ENCODE measurements at places on chromosomes 2 and 18.

DNA sequence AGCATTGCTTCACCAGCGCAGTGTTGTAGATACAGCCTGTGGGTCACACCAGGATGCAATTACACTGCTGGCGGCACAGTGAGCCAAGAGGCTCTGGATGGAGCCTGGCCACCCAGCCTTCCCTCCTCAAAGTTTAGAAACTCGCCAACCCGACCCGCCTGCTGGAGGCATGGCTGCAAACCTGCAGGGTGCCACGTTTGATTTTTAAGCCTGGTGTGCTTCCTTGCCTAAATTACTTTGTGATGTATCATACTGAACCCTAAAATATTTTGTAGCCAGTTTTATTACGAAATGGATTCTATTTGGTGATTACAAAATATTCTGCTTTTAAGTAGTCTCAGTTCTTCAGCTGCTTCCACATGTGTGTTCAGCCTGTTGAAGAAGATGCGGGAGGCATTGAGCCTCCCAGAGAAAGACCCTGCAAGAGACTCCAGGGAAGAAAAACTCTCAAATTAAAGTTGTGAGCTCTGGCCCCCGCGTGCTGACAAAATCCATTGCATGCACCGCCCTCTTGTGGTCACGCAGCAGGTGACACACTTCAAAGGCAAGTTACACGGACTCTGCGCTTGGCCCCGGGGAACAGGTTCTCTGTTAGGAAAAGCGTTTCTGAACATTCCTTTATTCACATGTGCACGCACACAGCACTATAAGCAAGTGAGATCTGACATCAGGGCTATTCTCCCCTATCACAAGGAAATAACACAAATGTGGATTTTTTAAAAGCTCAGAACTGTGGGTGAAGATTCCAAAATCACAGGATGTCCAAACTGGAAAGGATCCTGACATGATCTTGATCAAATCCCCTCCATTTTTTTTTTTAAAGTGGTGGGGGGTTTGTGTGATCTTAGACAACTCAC is 63.0 kb upstream of the TWIST2 start:
- DNase-seq: peak; percentile 79

- DNase-seq: peak; percentile 58
These were observed 175.8 kb downstream of the LOXHD1 start for GRCh38 chr18:46481048-46481846.

- DNase-seq: no peak
These were observed 225.8 kb downstream of the ALPK2 start for GRCh38 chr18:58402951-58403702.

- no peak for DNase-seq
These were observed 50.1 kb downstream of the GALR1 start for GRCh38 chr18:77299706-77300105.

DNA sequence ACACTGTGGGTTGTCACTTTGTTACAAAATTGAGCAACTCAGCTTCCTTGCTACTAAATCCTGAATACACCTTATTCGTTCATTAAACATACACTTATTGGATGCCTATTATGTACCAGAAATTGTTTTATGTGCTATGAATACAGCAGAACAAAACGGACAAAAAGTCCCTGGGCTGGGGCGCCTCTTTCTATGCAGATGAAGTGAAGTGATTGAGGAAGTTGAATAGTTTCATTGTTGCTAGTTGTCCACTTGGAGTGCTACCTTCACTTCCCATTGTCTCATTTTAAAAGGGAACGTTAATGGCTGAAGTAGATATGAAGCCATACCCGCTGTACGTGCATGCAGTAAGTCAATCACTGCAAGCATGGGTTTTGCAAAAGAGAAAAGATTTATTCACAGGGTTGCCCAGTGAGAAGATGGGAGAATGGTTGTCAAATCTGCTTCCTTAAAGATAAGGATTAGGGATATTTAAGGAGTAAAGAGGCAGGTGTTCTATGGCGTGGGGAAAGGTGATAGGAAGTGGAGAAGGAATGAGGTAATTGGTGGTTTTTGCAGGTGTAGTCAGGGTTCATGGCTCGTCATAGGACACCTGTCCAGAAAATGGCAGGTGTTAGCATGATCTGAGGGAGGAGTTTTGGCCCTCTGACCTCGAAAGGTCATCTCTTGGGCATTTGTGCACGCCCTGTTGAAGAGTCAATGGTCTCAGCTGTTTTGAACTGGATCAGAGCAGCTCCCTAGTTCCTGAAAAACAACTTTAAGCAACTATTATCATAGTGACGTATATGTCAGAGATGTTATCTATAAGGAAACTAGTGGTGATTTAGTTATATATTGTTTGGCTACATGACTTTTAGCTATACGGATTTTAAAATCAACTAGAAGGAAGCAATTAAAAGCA is 23.5 kb downstream of the TRPM8 start:
- no peak for DNase-seq

DNA sequence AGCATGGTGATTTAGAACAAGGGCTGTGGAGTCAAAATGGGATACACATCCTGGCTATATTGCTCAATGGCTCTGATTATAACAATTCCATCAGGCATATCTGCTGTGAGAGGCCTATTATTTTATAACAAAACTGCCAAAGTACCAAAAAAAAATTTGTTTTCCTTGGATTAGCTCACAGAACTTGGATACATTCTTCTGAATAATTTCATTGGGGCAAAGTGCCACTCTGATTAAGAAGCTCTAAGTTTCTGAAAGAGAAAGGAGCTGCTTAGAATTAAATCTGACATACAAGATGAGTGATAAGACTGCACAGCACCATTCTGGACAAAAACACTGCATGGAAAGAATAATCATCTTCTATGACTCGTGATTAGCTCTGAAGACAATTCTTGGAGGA is 85.7 kb downstream of the SMC6 start:
- peak; percentile 46 for DNase-seq

DNA sequence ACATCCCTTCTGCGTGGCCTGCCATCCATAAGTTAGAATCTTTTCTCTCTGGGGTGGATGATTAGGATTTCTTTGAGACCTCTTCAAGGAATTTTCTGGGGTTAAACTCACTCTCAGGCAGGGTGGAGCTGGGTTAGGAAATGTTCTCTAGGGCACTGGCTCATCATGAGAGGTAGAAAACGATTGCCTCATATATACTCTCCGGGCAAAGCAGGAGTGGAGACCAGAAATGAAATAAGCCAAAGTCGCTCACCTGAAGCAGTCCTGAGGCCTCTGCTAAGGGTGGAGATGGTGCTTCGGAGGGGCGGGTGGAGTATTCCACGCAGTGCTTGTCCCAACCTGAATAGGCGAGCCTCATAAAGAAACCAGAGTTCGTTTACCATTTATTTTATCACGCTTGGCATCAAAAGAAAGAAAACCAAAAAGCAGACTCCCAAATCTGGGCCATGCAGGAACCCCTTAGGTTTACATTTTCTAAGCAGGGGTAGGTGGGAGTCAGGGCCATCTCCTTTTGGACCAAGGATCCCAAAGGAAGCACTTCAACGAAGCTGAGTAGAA is 249.3 kb upstream of the MEIS1 start:
- DNase-seq: no peak

DNA sequence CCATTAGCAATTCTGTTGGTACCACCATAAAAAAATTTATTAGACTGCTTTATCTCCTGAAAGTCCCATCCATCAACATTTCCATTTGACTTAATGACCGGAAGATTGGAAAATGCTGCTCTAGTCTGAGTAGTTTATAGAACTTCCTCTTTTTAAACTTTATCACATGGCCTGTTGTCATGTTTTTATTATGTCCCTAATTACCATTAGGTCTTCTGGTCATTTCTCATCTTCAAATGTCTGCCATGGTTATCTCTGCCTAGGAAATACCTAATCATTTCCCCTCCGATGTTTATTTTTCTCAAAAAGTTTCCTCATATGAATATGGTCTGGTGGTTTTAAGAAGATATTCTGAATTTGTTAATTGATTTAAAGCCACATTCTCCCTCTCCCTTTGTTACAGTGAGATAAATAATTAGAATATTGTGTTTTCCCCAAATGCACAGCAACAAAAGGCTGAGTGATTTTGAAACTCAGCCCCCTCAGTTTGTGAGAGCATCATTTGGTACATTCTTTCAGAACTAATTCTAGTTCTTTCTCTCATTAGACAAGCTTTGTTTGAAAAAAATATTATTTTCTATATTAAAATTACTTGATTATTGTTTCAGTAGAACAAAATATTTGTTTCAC is 317.1 kb upstream of the ST6GAL2 start:
- DNase-seq: no peak

DNA sequence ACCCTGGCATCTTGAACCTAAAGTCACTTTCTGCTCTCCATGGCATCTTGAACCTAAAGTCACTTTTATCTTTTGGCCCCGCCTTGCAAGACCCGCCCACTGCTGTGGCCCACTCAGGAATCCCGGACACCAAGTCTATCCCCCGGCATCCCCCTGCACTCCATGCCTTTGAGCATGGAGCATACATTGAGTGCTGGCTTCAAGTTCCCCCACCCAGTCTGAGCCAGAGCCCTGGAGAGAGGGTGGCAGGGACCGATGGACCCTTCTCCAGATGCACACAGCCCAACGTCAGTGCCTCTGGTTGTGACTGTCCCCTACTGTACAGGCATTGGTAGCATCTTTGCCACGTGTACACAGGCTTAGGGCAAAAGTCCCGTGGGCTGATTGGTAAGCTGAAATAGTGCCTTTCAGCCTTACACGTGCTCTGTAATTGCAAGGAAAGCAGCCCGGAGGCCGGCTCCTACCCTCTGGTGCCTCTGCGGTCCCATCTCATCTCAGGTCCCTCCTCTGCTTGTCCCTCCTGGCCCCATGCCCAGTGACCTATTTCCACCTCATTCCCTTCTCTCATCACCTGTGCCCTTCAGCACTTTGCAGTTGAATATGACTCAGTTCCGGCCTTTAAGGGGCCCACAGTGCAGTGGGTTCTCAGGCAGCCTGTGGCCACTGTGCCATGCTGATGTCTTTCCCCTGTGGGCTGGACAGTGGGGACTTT is 154.0 kb downstream of the INHBB start:
- no peak for DNase-seq

DNA sequence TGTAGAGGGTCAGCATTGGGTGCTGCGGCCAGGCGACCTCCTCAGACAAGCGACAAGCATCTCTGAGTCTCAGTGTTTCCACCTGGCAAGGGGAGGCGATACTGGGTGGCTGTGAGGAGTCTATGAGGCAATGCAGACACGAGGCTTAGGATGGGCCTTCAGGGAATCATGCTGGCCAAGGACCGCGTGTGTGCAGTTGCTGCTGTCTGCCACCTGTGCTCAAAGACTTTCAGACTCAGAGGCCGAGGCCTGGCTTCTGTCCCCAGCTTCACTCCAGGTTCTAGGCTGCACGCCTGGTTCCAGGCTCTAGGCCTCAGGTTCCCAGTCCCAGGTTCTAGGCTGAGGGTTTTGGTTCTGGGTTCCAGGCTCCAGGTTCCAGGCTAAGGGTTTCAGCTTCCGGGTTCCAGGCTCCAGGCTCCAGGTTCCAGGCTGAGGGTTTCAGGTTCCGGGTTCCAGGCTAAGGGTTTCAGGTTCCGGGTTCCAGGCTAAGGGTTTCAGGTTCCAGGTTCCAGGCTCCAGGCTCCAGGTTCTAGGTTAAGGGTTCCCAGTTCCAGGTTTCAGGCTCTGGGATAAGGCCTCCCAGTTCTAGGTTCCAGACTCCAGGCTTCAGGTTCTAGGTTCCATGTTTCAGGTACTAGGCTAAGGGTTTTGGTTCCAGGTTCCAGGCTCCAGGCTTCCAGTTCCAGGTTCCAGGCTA is 14.8 kb downstream of the LRRFIP1 start:
- DNase-seq: no peak

GRCh38 chr18:74288041-74288440 is 3.7 kb downstream of the CYB5A start:
- no peak for DNase-seq

- DNase-seq: no peak
These were observed 308.6 kb downstream of the RNF144A start for GRCh38 chr2:7225848-7226247.

DNA sequence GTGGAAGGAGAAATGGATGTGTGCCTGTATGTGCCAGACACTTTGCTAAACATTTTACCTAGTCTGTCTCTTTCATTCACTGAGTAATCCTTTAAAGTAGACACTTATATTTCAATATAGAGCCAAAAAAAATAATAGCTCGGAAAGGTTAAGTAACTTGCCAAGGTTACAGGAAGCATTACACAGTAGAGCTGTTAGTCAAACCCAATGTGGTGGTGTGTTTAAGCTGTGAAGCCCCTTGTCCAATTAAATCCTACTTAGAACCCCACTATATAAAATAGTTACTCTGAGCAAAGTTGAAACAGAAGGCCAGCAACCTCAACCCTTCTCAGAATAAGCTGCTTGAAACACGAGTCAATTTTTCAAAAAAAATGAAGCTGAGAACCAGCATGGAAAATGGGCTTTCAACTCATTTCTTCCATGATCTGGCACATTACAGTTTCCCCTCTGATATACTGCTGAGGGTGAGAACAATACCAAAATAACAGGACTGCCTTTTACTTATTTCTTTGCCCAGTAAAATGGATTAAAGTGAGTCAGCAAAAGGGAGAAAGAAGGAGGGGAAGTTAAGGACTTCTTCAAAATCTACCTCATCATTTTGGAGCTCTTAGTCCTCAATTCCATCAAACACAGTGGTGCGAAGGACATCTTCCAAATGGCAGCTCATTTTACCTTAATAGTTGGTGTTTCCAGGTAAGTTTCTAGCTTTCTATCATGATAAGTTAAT is 7.9 kb downstream of the RDH14 start:
- no peak for DNase-seq

DNA sequence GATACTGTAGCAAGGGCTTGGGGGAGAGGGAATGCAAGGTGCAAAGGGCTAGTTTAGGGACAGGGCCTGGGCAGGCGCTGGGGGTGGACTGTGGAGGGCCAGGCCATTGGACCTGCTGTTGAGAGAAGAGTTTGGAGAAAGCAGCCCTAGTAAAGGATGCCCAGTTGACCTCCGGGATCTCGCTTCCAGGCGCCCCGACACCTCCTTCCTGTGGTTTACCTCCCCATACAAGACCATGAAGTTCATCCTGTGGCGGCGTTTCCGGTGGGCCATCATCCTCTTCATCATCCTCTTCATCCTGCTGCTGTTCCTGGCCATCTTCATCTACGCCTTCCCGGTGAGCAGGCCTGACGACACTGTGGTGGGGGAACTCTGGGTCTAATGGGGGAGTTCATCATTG is 229.0 kb downstream of the DYSF start:
- no peak for DNase-seq

- DNase-seq: peak; percentile 53
These were observed 332.1 kb downstream of the AGPS start for GRCh38 chr2:177724398-177725287.

DNA sequence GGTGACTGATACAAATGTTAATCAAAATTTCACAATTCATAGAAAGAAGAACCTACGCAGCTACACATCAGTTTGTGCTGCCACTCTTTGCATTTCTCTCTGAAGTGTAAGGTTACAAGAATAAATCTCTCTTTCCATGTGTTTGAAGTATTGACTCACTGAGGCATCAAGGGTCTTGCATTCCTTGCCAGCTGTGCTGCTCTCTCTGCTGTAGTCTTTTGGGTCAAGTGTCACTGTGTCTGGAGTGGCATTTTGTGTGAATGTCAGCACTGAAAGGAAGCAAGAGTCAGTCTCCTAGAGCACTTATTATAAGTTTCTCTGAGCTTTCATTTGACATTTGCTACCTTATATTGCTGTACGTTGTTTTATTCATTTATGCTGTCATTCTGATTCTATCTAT is 1696.1 kb upstream of the LRRTM1 start:
- DNase-seq: no peak

- DNase-seq: no peak
These were observed 27.6 kb upstream of the CABLES1 start for GRCh38 chr18:23107718-23108117.

Data from EH (cell line).